D341Med (cell line): ENCODE measurements at places on chromosomes 3 and 15.
A peak's percentile ranks its signal among the peaks of the same experiment; 100 is the strongest.

- no peak for DNase-seq
Measured at GRCh38 chr15:37095770-37096557, 4.4 kb downstream of the MEIS2 start.

GRCh38 chr3:104561324-104561723, 805.4 kb upstream of the ALCAM start:
- no peak for DNase-seq

- DNase-seq: no peak
Measured at GRCh38 chr3:58291671-58292338, 14.2 kb upstream of the RPP14 start.

DNA sequence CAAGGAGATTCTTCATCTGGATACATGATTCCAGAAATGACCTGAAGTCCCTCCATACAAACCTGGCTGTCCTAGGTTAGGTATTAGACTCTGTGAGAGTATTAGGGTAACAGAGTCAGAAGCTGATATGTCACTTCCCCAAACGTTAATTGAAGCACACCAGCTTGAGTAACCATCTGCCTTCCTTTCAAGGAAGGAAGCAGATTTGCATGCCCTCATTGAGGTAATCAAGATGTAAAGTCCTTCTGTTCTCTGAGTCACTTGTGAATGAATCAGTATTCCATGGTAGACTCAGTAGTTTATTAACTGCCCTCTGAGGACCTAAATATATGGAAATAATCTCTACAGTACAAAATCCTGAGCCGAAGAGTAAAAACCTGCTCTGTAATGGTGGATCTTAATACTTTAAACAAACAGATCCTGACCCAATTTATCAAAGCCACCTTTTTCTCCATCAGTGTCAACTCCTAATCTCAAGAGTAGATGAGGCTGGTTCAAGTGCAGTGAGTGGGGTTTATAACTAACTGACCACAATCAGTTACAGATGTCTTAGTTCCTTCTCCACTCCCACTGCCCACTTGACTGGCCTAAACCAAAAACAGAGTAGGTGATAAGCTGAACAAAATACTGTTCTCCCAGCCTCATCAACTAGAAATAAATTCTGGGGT, 246.2 kb upstream of the CHRM5 start:
- DNase-seq: no peak

- DNase-seq: no peak
Measured at GRCh38 chr3:182636646-182637045, 156.7 kb upstream of the ATP11B start.

DNA sequence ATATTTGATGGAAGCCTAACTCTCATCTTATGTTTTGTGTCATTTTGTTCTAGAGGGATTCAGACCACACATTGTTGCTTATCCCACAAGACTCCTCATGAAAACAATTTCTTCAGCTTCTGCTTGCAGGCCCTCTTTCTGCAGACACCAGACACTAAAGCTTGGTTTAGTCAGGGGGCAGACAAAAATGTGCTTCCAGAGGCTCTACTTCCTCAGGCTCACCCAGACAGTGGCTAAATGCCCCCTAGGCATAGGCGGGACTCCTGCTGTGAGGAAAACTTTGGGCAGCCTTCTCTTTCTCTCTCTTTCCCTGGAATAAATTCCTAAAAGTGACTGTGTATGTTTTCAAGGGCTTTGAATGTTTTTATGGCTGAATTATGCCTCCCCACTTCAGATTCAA, 435.4 kb upstream of the ATP11B start:
- DNase-seq: no peak

- no peak for DNase-seq
Measured at GRCh38 chr3:49553324-49553691, 969 bp upstream of the BSN start.

GRCh38 chr3:76410762-76411281, 625.5 kb upstream of the ZNF717 start:
- DNase-seq: no peak

GRCh38 chr3:34351882-34352777, 553.7 kb downstream of the PDCD6IP start:
- DNase-seq: no peak

GRCh38 chr3:197191897-197192296, 106.5 kb downstream of the DLG1 start:
- DNase-seq: no peak

- DNase-seq: peak; percentile 68
Measured at GRCh38 chr3:58529516-58530353, 7.3 kb downstream of the ACOX2 start.

GRCh38 chr15:96333131-96334016, 2.9 kb downstream of the NR2F2 start:
- peak; percentile 51 for DNase-seq

DNA sequence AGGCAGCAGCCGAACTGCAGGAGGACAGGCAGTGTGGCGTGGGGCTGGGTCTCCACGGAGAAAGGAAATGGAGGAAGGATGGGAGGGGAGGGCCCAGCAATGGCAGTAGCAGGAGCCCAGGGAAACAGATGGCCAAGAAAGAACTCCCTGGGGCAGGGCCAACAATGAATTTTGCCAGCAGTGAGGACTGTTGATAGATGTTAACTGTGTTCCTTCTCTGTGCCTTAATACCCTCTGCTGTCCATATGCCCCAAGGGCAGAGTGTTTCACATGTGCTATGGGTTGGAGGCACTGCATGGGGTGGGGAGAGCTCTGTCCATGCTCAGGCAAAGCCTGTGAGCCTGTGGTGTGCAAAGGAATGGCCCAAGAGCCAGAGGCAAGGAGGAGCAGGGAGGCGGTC, 70.8 kb upstream of the POMGNT2 start:
- no peak for DNase-seq

- DNase-seq: no peak
Measured at GRCh38 chr3:120708408-120708807, 26.4 kb upstream of the HGD start.

- no peak for DNase-seq
Measured at GRCh38 chr3:115062009-115062408, 85.1 kb downstream of the ZBTB20 start.

- DNase-seq: no peak
Measured at GRCh38 chr15:67017311-67017710, 48.1 kb upstream of the SMAD3 start.

DNA sequence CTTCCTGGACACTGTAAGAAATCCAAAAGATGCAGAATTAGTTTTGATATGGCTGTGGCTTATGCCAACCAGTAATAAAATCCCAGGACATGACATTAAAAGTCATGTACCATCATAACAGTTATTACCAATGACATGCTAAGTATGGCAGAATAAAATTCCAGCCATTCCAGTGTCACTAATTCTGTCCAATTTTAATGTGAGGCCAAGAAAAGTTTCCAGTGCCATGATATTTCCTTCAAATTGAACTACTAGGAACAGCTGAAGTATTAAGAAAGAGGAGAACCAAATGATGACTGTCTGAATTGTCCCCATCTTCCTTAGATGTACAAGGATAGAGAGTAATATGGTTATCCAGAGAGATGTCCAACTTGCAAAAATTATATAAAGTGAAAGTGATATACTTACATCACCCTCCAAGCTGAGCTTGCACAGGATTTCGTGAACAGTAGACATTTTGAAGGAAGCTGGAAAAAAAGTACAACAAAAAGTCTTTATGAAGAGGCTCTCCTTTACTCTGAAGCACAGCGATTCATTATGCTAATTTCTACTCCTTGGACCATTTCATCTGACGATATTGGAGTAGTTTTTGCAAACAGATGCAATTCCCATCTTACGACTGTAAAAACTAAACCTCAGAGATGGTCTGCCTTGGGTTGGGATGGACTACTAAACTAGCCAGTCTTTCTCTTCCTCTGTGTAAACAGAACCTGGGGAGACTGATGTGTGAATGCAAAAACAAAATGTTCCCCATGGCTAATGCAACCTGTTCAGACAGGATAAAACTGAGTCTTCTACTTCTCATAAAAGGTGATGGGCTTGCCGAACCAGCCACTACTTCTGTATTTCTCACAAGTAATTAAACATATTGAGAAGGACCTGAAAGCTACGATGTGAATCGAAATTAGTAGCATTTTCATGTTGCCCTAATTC, 11.9 kb downstream of the ANXA2 start:
- DNase-seq: no peak

- DNase-seq: no peak
Measured at GRCh38 chr3:177946936-177947335, 589.3 kb upstream of the KCNMB2 start.

DNA sequence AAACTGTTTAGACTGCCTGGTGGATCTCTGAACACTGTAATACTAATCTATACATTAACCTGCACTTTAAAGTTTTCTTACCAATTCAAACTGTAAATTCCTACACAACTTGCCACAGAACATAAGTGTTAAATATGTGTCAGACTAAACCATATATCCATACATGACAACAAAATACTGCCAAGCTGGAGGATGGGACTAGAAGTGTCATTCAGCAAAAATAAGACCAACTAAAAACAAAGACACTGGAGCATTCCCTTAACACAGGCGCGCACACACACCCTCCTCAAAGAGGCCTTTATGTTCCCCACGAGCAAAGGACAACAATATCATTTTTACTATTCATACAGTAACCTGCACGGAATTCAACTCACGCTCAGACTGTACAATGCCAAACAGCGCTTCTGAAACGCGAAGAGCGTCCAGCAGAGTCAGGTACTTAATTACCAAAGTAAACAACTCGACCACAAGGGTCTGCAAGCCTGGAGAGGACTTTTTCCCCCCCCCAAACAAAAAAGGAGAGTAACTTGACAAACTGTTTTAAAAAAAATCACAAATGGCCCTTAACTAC, 1.1 kb downstream of the DCUN1D1 start:
- DNase-seq: no peak

DNA sequence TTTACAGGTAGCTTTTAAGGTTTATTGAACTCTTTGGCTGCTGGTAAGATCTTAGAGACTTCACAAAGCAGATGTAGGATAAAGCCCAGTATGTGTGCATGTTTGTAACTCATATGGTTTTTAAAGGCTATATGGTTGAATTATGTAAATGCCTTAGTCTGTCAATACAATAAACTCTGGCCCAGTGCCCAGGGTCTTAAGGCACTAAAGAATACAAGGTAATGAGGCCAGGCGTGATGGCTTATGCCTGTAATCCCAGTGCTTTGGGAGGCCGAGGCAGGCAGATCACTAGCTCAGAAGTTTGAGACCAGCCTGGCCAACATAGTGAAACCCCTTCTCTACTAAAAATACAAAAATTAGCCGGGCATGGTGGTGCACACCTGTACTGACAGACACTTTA, 170.3 kb upstream of the CGNL1 start:
- peak; percentile 27 for DNase-seq

DNA sequence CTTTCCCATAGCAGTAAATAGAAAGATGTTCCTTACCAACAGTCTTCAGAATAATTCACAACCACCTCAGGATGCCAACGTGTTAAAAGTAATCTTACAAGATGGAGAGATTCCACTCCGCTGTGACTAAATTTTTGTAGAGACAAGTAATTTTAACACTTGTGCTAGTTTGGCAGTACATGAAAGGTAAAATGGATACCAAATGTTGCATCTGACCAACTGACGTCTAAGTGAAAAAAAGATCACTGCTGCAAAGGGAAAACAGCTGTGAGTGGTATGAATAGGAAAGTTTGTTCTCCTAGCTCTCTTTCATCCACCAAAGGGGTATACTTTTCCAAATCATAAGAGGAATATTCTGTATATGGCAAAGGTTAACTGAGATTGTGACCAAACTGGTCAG, 2.6 kb downstream of the SPG21 start:
- DNase-seq: no peak

DNA sequence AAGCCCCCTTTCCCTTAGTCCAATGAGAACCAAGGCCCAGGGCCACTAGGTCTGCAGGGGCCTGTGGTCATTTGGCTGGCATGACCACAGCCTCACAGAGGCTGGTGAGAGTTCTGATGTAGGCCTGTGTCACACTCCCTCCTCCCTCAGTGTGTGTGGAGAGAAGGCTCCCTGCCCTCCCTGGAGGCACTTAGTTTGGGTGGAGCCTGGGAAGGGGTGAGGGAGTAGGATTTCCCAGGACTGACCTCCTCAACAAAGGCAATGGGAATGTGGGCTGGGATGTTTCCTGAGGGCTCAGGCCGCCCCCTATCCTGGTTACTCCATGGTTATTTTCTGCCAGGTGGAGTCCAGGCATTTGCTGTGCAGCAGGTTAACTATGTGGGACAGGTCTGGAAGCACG, 7.6 kb downstream of the TEX264 start:
- DNase-seq: no peak

GRCh38 chr3:140536926-140537726, 140.7 kb upstream of the TRIM42 start:
- DNase-seq: peak; percentile 1

DNA sequence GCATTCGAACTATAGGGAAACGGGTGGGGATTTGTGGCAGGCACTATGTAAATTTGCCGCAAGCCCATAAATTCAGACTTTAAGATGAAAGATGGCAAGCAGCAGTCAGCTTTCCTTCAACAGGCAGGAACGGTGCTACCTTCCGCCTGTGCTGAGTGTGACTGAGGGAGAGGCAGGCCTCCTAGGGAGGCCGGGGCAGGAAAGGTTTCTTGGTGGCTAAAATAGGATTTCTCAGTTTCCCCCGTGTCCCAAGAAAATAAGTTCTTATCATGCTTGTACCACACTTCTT, 12.5 kb downstream of the FLNB start:
- no peak for DNase-seq

DNA sequence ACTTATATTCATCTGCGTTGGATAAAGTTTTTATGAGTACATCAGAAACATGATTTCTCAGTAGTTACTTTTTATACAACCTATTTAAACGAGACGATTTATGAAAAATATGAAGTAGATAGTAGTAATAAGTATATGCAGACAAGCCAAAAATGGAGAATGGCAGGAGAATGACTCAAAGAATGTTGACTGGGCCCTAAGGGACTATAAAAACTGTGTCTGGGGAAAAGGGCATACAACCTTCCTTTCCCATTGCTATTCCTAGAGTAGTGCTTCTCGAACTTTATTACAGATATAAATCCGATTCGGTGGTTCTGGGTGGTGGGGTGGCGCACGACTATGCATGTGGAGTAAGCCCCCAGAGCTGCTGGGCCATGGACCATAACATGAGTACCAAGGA, 558.5 kb downstream of the FOXP1 start:
- no peak for DNase-seq

DNA sequence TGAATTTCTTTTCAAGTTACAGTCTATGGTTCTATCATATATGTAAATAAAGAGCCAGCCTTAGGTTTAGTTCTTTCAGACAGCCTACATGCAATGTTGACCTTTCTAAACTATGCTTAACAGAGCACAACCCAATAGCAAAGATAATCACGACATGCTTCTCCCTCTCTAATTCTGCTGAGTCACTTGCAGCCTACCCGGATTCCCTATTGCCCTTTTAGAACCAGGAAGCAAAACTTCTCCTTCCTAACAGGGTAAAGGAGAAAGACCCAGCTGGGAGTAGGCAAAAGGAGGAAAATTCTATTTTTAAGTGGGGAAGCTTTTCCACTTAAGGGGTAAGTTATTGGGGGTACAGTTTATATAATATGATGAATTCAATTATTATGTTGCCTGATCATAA, 79.3 kb downstream of the SLC7A14 start:
- no peak for DNase-seq

DNA sequence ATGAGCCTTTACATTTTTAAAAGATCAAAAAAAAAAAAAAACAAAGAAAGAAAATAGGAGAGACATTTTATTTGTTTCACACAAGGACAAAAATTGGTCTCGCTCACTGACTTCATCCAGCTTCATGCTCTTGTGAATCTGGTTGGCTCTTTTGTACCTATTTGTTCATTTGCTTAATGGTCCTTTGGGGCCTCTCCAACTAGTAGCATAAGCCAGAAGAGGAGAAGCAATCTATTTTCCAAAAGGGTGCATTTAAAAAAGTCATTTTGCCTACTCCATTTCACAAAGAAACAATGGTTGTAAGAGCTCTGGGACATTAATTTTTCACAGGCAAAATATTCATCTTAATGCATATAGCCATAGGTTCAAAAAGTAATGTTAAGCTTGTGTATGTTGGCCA, 168.3 kb upstream of the ADAMTS9 start:
- no peak for DNase-seq
